8988T (cell line): ENCODE measurements at places on chromosomes 12 and 14.

DNA sequence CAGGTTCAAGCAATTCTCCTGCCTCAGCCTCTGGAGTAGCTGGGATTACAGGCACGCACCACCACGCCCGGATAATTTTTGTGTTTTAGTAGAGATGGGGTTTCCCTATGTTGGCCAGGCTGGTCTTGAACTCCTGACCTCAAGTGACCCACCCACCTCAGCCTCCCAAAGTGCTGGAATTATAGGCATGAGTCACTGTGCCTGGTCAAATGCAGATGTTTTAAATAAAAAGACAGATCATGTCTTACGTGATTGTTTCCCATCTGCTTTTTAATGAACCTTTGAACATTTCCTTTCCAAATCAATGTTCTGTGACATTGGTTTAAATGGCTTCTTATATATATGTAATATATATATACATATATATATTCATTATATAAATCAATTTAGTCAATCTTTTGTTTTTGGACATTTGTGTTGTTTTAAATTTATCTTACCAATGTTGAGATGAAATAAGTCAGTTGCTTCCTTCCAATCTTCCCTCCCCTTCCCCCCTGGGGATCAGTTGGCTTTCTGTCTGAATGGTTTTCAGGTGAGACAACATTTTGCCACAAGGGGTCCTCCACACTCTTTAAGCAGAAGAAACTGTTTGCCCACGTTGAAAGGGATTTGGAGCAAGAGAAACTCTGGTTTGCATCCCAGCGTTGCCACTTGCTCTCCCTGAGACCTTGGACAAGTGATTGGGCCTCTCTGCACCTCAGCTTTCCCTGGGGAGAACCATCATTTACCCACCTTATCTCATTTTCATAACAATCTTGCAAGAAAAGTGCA lies 47.6 kb upstream of the RBM19 start:
- DNase-seq, result no peak

DNA sequence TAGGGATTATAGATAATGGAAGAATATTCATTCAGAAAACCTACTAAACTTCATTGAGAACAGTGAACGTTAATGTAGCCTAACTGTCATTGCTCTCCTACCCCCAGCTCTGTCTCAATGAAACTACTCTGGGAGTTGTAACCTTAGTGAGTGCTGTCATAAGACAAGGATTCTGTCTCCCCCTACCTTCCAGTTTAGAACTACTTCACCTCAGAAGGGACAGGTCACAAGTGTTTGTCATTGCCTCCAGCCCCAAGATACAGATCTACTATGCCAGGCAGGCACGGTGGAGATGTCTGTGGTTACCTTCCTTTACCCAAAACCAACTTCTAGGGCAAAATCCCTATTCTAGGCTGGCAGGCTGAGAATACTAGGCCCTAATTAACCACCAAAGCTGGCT lies 833.1 kb upstream of the SEL1L start:
- no peak for DNase-seq

GRCh38 chr12:125331342-125332052 lies 266.3 kb downstream of the AACS start:
- DNase-seq, result no peak

- DNase-seq, result no peak
These were observed 17.8 kb downstream of the SLC8B1 start for GRCh38 chr12:113317122-113317521.

GRCh38 chr12:52202361-52203078 lies 10.7 kb upstream of the KRT80 start:
- peak; percentile 4 for DNase-seq

- DNase-seq, result peak; percentile 18
These were observed 146.3 kb downstream of the CAND1 start for GRCh38 chr12:67415473-67415872.

- peak; percentile 74 for DNase-seq
These were observed at the start of gene PITPNM2 for GRCh38 chr12:123150744-123151456. PITPNM2 (minus strand) TSS chr12:123151090; CDS start chr12:123034590, 116,500 bp downstream.

DNA sequence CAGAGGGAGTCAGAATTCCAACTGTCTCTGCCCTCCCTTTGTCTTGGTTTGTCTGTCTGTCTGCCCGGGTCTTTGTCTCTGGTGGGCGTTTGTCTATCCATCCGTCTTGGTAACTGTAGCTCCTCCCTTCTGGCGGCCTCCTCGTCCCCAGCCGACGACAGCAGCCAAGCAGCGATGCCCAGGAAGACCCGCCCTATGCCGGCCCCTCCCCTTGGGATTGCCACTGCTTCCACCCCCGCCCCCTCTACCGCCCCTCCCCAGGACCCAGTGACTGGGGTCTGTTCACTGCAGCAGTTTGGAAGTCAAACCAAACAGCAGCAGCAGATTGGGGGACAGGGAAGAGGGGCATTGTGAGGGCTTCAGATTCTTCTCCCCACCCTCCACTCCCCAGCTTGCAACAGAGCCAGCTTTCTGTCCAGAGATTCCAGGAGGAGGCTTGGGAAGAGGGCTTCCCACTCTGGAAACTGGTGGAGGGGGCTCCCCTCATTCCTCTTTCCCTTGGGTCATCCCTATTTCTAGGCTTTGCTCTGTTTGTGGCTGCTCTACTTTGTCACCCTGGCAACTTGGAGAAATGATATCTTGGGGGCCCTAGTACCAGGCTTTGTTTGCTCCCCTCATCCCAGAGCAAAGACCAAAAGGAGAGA lies 2.4 kb upstream of the RARG start:
- DNase-seq, result no peak

DNA sequence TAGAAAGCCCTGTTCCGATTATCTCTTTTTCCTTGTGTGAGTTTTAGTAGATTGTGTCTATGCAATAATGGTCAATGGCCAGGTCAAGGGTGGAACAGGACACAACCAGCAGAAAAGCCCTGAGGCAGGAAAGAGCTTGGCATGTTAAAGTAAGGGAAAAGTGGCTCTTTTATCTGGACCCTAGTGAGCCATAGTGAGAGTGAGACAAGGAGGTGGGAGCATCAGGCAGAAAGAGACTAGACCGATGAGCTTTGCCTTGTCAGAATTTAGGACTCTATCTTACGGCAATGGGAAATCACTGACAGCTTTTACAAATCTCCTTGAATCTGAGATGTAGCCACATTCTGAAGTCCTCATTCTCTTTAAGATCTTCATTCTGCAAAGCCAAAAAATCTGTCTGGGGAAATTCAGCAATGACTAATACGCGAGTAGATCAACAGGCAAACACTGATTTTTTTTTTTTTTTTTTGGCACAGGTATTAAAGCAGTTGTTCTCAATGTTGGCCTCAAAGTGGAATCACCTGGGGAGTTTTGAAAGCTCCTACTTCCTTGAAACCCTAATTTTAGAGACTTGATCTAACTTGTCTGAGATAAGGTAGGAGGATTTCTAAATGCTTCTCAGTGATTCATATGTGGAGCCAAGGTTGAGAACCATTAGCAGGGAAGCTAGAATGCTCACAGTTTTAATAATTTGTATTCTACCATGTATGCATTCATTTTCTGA lies 33.9 kb downstream of the TMEM19 start:
- DNase-seq, result no peak

DNA sequence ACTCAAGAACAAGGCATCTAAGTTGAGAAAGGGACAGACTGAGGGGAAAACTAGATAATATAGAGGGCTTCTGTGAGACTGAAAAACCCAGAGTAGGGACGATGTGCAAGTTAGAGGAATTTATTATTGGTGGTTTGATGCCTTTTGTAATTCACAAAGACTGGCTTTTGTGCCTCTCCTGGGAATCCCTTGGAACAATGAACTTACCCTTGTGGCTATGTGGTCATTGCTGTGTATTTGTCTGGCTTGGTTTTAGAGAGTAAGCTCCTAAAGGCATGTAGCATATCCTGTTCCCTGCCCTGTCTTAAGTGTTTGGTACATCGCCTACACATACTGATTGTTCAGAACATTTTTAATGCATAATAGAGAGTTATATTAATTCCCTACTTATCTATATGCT lies 26.6 kb downstream of the DCN start:
- no peak for DNase-seq

GRCh38 chr12:58443273-58443980 lies 476.9 kb downstream of the LRIG3 start:
- DNase-seq, result no peak

GRCh38 chr12:6306599-6307220 lies 3.8 kb upstream of the PLEKHG6 start:
- peak; percentile 2 for DNase-seq

GRCh38 chr14:65044596-65044959 lies 57.7 kb downstream of the MAX start:
- DNase-seq, result no peak

DNA sequence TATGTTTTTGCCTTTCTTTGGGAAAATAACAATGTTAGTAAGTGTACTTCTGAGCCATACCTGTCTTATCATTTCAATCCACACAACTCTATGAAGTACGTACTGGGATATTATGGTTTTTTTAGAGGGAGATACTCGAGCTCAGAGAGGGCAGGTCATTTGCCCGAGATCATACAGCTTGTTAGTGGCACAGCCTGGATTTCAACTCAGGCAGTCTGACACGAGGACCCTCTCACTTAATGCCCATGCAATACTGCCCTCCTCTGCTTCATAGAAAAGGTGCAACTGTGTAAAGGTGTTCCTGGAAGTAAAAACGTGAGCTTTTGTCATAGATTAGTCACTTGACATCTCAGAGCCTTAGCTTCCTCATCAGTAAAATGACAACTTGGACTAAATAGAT lies 128.0 kb downstream of the NDUFA12 start:
- peak; percentile 29 for DNase-seq

DNA sequence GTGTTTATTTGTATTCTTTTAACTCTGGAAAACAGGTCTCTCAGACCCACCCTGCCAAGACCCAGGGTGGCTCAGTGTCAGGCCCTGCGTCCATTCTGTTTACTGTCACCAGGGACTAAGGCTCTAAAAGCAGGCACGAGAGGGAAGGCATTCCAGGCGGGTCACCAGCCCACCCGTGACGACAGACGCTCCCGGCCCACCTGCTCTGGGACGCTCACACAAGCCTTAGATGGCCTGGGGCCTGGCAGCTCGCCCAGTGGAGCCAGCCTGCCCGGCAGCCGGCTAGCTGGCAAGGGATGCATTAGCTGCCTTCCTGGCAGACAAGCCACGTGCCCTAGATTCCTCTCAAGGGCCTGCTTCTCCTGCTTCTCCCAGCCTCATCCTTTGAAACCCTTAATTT lies 9.2 kb upstream of the NUAK1 start:
- DNase-seq, result no peak

DNA sequence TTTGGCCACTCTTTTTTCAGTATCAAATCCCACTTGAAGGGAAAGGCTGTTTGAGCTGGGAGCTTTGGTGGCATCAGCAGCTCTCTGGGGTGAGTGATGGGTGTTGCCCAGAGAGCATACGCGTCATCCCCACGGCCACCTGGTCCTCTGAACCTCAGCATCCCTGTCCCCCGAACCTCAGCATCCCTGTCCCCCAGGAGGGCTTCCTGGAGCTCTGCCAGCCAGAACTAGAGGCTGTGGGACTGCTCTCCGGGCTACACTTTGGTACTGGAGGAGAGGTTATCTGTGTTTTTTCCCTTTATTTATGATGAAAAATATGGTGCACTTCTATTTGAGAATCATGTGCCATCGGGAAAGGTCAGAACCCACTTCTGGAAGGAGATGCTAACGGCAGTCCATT lies 131.5 kb upstream of the RTL1 start:
- DNase-seq, result no peak

GRCh38 chr12:65195387-65196055 lies 26.1 kb downstream of the LEMD3 start:
- DNase-seq, result no peak

DNA sequence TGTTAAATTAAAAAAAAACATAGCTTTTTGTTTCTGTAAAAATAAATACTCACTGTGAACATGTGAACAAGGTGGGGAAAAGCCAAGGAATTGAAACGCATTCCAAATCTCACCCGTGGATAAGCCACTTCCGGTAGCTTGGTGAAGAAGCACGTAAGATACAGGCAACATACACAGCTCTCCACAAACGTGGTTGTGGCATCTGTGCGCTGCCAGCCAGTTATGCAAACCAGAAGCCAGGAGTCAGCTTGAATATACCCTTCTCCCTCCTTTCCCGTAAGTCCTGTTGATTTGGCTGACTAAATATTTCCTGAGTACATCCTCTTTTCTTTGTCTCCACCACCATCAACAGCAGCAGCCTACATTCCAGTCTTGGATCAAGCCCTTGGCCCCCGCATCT lies 486.2 kb downstream of the VRK1 start:
- DNase-seq, result no peak

DNA sequence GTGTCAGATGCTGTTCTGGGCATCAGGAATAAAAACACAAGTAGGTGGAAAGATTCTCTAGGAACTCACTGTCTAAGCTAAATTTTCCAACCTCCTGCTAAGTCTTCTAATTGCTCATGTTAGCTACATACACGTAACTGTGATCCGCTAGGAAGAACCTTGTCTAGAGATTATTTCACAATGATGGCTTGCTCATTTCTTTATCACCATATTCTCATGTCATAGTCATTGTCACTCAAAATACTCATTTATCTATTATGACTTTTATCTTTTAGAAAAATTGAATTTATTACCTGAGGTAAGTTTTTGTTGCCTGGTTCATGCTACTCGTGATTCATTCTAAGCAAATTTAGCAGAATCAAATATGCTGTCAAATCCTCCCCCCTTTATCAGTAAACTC lies 1402.4 kb upstream of the FLRT2 start:
- DNase-seq, result no peak

DNA sequence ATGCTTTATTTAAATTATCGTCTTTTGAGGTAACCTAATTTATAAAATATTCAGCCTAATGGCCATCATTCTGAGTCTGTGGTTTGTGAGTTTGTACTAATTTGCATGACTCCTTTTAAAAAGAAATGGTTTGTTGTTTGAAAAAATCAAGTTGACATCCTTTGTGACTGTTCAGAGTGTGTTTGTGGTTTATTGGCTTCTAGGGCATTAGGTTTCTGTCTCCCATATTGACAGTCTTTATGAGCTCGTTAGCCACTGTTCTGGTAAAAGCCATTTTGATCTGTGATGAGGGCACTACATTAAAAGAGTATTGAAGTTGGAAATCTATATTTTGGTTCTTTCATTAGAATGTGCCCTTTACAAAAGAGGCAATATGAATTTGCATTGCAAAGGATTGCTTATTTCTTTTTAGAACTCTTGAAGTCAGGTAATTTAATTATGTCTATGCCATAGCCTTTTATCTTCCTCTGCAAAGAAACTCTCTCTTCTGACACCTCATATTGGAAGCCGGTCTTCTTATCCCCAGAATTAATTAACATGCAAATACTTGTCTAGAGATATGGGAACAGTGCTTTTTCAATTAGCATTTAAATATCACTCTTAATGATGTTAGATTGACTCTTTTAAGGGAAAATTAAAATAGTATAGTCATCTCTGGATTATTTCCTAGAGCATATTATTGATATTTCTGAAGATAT lies 95.0 kb downstream of the CRADD start:
- no peak for DNase-seq

GRCh38 chr12:66688846-66689439 lies 10.1 kb upstream of the GRIP1 start:
- DNase-seq, result peak; percentile 28

GRCh38 chr14:32933629-32934072 lies 5.0 kb upstream of the NPAS3 start:
- DNase-seq, result no peak
